ENCODE measurements at places on chromosomes 7 and 10. TPM values are rescaled to one million over a fixed set of nuclear protein-coding genes. Genes with fewer than 3 reads are reported as not detected.

The POR gene
- total RNA-seq, result 54.8 TPM

The PNLIPRP1 gene
- total RNA-seq, result not detected

The CREB3L2 gene
- total RNA-seq, result 12.9 TPM

The OPN1SW gene
- not detected for total RNA-seq

DNA sequence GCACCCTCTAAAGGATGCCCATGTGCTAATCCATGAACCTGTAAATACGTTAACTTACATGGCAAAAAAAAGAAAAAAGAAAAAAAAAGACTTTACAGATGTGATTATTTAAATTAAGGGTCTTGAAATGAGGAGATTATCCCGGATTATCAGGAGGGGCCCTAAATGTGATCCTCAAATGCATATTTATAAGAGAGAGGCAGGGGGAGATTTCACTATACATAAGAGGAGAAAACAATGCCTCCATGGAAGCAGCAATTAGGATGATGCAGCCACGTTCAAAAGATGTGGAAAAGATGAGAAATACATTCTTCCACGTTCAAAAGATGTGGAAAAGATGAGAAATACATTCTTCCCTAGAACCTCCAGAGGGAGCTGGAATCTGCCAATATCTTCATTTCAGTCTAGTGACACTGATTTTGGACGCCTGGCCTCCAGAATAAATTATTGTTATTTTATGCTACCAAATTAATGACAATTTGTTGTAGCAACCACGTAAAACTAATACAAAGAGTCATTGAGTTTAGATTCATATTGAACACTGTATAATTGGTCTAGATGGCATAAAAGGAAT lies 328.4 kb upstream of the GNAI1 start:
- H3K27me3 ChIP-seq, result no peaks in the 10 kb centered on the region
- H3K4me3 ChIP-seq, result no peak overlapping the region
- H3K36me3 ChIP-seq, result no peaks in the 10 kb centered on the region
- H3K27ac ChIP-seq, result no peak overlapping the region
- no peaks in the 10 kb centered on the region for H3K4me1 ChIP-seq
- DNase-seq, result no peak

- no peak for DNase-seq
- H3K36me3 ChIP-seq, result peaks cover 11% of the 10 kb centered on the region
- H3K27me3 ChIP-seq, result no peaks in the 10 kb centered on the region
- no peak overlapping the region for H3K4me3 ChIP-seq
- no peak overlapping the region for H3K27ac ChIP-seq
- H3K4me1 ChIP-seq, result peaks cover 3% of the 10 kb centered on the region
Observed at GRCh38 chr7:112898432-112899290, 108.5 kb upstream of the TMEM168 start.

DNA sequence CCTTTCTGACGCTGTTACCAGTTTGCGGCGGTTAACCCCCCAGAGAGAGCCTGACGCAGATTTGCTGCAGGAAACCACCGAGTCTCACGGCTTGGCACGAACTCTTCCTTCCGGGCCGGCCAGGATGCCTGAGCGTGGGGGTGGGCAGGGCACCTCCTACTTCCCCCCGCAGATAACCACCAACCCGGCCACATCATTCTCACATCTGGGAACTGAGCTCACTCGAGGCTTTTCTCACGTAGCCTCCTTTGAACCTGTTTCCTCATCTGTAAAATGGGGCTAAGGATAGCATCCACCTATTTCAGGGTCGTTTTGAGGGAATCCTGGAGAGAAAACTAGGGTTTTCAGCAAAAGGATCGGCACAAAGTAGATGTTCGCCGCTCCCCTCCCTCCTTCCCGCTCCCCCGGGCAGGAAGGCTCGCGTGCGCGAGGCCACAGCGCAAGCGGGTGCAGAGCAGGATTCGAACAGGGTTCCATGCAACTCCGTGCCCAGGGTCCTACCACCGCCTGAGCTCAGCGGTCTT lies 23.6 kb downstream of the DDIT4 start:
- H3K4me1 ChIP-seq, result peaks cover 64% of the 10 kb centered on the region
- H3K27ac ChIP-seq, result peak overlapping the region; percentile 89
- peak; percentile 92 for DNase-seq
- no peaks in the 10 kb centered on the region for H3K27me3 ChIP-seq
- peak overlapping the region; percentile 75 for H3K4me3 ChIP-seq
- H3K36me3 ChIP-seq, result no peaks in the 10 kb centered on the region

GRCh38 chr10:35520996-35521395 lies 84.1 kb upstream of the GJD4 start:
- H3K4me3 ChIP-seq, result no peak overlapping the region
- H3K36me3 ChIP-seq, result peaks cover 9% of the 10 kb centered on the region
- no peak overlapping the region for H3K27ac ChIP-seq
- H3K27me3 ChIP-seq, result no peaks in the 10 kb centered on the region
- DNase-seq, result no peak

DNA sequence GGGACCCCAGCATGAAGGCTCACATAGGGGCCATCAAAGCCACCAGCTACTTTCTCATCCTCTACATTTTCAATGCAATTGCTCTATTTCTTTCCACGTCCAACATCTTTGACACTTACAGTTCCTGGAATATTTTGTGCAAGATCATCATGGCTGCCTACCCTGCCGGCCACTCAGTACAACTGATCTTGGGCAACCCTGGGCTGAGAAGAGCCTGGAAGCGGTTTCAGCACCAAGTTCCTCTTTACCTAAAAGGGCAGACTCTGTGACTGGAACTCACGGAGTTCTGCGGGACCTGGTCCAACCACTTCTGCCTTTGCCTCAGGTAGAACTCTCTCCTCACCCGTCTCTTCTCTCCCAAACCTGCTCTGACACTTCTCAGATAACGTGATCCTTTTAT lies 945 bp downstream of the TAS2R40 start:
- H3K4me1 ChIP-seq, result no peaks in the 10 kb centered on the region
- no peak overlapping the region for H3K27ac ChIP-seq
- no peaks in the 10 kb centered on the region for H3K36me3 ChIP-seq
- no peak overlapping the region for H3K4me3 ChIP-seq
- H3K27me3 ChIP-seq, result no peaks in the 10 kb centered on the region

DNA sequence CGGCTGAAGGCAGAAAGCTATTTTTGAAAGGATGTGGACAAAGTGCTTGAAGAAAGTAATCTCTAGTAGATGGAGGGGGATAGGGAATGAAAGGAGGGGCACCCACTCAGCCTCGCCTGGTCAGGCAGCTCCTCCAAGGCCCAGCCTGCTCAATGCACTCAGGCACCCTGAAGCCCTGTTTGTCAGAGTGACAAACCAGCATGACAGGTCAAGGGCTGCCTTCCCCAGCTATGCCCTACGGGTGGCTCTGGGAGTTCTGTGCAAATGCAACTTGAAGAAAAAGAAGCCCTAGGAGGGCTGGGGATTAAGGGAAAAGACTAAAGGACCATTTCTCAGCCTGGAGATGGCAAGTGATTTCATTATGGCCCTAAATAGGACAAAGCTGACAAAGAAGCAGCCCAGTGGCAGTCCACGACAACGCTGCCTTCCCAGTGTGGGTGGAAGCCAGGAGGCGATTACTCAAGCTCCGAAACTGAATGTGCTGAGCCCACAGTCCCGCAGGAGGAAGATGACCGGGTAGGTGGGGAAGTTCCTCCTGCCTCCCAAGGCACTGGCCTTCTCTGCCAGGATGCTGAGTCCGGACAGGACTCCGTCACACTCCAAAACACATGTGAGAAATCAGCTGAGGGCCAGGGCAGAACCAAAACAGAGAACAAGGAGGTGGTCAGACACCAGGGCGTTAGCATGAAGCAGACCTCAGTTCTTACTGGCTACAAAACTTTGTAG lies 16.3 kb downstream of the LIPA start:
- H3K27ac ChIP-seq, result no peak overlapping the region
- no peak for DNase-seq
- H3K36me3 ChIP-seq, result peaks cover 28% of the 10 kb centered on the region
- no peaks in the 10 kb centered on the region for H3K27me3 ChIP-seq
- H3K4me1 ChIP-seq, result peaks cover 3% of the 10 kb centered on the region

DNA sequence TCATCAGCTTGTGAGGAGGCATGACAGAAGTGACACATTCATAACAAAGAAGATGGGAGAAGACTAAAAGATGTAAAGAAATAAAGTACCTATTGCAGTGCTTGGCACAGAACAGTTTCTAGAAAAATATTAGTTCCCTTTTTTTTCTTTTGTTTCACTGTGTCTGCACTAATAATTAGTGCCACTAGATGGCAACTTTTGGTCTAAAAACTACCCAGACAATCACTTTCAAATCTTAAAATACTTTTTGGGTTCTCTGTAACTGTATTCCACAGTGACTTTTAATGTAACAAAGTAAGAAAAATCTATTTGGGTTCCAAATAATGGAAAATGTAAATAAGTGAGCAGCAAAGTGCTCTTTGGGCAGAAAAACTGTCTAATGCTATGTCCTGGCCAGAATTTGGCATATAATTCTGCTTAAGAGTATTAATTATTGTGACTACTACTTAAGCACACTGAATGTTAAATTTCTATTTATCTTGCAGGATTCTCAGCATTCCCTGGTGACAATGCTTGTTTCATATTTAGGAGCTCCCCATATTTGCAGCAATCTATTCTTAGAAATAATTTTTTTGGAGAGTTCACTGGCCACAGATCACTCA lies 134.8 kb upstream of the KIF5B start:
- DNase-seq, result no peak
- H3K27ac ChIP-seq, result no peak overlapping the region
- no peaks in the 10 kb centered on the region for H3K27me3 ChIP-seq
- H3K4me1 ChIP-seq, result no peaks in the 10 kb centered on the region
- no peak overlapping the region for H3K4me3 ChIP-seq

DNA sequence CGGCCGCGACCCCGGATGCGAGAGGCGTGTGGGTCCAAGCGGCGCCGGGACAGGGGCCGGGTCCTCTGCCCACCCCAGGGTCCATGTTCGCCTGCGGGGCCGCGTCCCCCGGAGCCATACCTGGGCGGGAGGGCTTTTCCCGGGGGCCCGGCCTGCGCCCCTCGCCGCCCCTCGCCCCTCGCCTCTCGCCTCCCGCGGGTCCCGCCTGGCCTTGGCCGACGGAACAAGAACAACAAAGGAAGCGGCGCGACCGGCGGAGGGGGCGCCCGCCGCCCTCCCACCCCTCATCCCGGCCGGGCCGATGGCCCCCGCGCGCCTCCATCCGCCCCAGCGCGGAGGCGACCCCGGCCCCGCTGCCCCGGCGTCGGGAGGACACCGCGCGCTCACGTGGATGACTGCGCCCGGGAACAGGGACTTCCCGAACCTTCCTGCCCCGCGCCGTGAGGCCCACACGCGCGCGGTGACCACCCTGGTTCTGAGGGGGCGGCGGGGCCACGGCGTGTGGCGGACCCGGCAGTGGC lies 348.2 kb downstream of the DNAJB6 start:
- no peak overlapping the region for H3K27ac ChIP-seq
- H3K4me3 ChIP-seq, result no peak overlapping the region
- H3K27me3 ChIP-seq, result peaks cover 75% of the 10 kb centered on the region
- no peak for DNase-seq

DNA sequence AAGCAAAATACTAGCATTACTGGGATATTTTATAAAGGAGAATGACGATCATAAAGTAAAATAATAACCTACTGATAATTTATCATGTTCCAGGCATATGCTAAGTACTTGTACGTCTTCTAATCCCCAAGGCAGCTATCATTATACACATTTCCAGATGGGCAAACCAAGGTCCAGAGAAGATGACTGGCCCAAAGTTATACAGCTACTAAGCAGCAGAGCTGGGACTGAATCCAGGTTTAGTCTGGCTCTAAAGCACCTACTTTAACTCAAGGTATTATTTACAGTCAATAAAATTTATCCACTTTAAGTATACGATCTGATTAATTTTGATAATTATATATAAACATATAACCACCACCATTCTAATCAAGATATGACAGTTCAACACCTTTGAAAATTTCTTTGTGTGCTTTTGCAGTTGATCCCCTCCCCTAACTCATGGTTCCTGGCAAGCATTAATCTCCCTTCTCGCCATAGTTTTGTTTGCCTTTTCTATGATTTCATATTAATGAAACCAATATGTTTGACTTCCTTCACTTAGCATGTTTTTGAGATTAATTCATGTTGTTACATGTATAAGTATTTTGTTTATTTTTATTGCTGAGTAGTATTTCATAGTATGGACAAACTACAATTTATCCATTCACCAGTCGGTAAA lies 126.7 kb downstream of the CPEB3 start:
- H3K27ac ChIP-seq, result no peak overlapping the region
- no peaks in the 10 kb centered on the region for H3K36me3 ChIP-seq
- H3K4me3 ChIP-seq, result no peak overlapping the region
- H3K27me3 ChIP-seq, result no peaks in the 10 kb centered on the region

DNA sequence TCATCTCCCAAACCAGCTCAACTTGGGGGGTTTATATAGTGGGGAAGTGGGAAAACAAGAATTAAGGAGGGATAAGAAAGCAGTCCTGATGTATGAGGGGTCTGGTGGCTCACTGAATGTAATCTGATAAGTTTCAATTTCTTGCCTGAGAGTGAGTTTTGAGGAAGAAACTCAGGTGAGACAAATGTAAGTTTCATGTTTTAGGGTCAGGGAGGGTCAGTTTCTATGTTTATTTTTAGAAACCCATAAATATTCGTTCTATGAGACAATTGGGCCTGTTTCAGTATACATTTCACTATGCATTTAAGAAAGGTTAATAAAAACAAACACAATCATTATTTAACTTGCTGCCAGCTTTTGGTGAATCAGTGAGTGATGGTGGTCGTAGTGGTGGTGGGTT lies 128.0 kb upstream of the MBL2 start:
- H3K27ac ChIP-seq, result no peak overlapping the region
- H3K4me1 ChIP-seq, result no peaks in the 10 kb centered on the region
- no peak overlapping the region for H3K4me3 ChIP-seq
- H3K36me3 ChIP-seq, result no peaks in the 10 kb centered on the region
- DNase-seq, result no peak

- no peak overlapping the region for H3K4me3 ChIP-seq
- no peaks in the 10 kb centered on the region for H3K27me3 ChIP-seq
- no peak for DNase-seq
- H3K4me1 ChIP-seq, result no peaks in the 10 kb centered on the region
- H3K27ac ChIP-seq, result no peak overlapping the region
Observed at GRCh38 chr7:101558742-101559325, 70.3 kb downstream of the MYL10 start.

GRCh38 chr10:129897871-129898626 lies 66.0 kb downstream of the EBF3 start:
- no peak for DNase-seq
- H3K4me3 ChIP-seq, result no peak overlapping the region
- no peak overlapping the region for H3K27ac ChIP-seq
- peaks cover 2% of the 10 kb centered on the region for H3K27me3 ChIP-seq

- peaks cover 14% of the 10 kb centered on the region for H3K4me1 ChIP-seq
- no peak for DNase-seq
- no peak overlapping the region for H3K27ac ChIP-seq
- H3K4me3 ChIP-seq, result no peak overlapping the region
Observed at GRCh38 chr10:128206676-128207075, 80.5 kb upstream of the MKI67 start.

- no peaks in the 10 kb centered on the region for H3K27me3 ChIP-seq
- H3K27ac ChIP-seq, result no peak overlapping the region
- H3K36me3 ChIP-seq, result no peaks in the 10 kb centered on the region
- no peaks in the 10 kb centered on the region for H3K4me1 ChIP-seq
Observed at GRCh38 chr10:97888641-97889262, 39.1 kb downstream of the GOLGA7B start.

GRCh38 chr10:17206210-17206709 lies 4.8 kb upstream of the TRDMT1 start:
- DNase-seq, result peak; percentile 25
- H3K36me3 ChIP-seq, result no peaks in the 10 kb centered on the region
- H3K27me3 ChIP-seq, result no peaks in the 10 kb centered on the region
- peak overlapping the region; percentile 72 for H3K27ac ChIP-seq
- H3K4me3 ChIP-seq, result no peak overlapping the region

Measured in CD4-positive, alpha-beta T cell (primary cell).